ENCODE measurements at places on chromosomes 7 and 10.

DNA sequence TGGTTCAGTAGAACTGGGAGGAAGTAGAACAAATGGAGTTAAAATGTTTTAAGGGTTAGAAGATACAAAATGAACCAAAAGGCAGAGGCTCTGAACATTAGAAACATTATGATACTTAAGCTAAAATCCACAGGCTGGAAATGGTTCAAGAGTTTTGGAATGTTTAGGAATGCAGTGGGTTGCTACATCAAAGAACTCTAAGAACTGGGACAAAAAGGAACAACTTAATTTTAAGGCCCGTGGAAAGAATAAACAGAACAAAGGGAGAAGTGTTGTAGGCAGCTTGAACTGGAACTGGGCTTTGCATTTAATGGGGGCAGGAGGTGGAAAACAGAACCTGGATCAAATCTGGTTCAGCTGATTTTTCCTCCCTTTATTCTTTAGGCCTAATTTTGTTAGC is 3.5 kb upstream of the C7orf25 start:
- DNase-seq, result no peak

- no peak for DNase-seq
Observed at GRCh38 chr10:52011118-52011517, 303.0 kb upstream of the DKK1 start.

- DNase-seq, result no peak
Observed at GRCh38 chr10:76206797-76207352, 775.5 kb downstream of the LRMDA start.

DNA sequence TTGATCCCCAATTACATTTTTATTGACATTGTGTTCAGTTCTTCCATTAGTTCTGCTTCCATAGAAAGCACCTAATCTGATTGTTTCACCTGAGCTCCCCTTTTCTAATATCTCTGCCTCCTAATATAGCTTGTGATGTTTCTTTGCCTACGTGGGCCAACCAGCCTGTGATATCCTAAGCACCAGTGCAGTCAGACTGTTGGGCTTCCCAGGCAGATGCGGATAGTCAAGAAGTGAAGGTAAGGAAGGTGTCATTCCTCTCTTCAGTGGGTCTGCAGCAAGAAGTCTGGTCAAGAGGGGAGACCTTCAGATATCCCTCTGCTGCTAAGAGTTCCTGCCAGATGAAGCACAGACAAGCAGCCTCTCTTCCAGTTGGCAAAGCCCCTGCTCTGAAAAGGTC is 16.2 kb upstream of the DGKI start:
- DNase-seq, result no peak

DNA sequence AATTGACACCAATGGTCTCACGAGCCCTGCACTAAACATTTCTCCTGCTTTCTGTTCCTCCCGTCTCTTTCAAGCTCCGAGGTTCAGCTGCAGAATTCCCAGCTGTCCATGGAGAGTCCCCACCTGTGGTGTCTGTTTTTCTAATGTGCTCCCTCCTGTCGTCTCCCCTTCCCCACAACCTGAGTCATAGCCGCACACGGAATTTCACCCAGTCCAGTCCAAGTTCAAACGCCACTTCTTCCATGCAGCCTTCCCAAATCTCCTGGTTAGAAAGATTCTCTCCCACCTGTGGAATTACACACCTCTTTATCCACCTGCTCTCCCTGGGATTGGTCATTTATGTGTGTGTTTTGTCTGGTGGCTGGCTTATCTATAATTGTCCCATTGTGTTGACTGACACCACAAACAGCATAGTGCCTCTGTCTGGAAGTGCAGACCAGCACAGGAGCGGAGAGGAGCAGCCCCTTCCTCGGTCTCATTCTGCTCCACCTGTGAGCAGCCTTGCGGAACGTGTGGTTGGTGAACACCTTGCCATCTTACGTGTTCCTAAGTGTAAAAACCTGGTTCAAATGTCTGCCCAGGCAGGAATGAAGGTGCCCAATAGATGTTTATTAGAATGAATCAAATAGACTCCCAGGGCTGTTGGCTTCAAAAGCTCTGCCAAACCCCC is 3.3 kb upstream of the DIP2C start:
- DNase-seq, result no peak

GRCh38 chr10:125093199-125093973 is 67.0 kb downstream of the CTBP2 start:
- DNase-seq, result no peak

DNA sequence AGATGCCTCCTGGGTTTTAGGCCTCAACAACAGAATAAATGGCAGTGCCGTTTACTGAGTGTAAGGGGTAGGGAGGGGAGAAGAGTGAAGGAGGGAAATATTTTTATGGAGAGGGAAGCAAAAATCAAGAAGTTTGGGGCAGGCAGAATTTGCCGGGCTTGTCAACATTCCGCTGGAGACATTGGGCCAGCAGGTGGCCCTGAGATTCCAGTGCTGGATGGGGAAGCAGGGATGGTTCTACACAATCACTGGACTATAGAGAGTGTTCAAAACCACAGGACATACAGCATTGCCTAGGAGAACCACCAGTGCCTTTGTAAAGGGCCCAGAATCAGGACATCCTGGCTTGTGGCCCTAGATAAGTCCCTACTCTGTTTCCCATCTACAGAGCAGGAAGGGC is 598.6 kb upstream of the MGMT start:
- DNase-seq, result no peak

DNA sequence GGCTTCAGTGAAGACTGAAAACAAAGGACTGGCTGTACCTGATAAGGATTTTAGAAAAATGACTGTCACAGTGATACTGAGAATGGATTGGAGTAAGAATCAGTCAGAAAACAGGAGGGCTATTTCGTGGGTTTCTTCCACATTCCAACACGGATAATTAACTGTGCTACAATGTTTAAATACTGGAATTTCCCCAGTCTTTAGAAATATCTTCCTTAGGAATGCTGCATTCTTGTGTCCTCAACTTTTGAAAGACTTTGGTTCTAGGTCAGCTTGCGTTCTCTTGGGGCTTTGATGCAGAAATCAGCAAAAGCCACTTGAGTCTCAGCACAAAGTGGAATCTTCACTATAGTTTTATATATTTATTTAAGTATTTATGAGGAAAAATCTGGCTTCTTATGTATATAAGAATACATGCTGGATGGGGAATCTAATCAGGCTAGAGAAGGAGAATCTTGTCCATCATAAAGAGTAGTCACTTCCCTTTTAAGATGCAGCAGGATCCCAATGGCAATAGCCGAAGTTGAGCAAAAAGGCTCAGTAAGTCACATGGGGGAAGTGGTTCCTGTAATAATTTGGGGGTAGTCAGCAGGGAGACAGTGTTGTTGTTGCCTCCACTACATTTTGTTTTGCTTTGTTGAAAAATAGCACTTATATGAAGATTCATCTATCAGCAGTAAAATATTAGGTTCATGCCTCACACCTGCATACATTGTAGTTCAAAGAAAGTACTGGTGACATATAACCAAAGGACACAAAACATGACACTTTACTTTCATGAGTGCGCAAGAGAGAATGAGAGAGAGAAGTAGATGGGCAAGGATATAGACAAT is 86.0 kb downstream of the CH25H start:
- DNase-seq, result no peak

GRCh38 chr7:45624392-45624760 is 50.2 kb downstream of the ADCY1 start:
- no peak for DNase-seq

DNA sequence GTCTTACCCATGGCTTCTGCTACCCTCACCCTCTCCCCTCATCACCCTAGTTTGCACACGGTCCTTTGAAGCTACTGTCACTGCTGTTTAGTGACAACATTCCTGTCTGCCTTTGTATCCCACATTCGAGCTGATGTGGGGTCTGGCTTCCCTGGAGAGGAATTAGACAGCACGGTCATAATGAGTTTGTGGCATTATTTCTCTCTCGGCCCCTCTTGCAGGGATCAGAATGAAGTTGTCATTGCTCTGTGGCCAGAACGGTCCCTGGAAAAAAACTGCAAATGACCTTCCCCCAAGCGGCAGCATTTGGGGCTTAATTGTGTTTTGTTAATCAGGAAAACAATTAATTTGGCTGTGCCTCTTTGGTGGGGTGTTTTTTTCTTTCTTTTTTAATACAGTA is 317.2 kb upstream of the PODXL start:
- DNase-seq, result no peak

DNA sequence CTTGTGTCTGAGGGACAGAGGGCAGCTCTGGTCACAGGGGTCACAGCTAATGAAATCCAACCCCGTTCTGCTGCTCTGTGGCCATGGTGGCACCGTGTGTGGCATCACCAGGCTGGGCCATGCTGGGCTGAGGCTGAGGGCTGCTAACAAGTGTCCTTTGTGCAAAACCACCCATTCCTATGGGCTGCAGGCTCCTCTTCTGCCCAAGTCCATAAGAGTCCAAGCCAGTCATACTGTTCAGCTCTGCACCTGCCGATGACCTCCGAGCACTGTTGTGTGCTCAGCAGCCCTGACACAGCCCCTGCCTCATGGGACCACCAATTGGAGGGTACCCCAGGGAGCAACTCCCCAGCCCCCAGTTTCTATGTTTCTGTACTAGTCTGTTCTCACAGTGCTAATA is 133.1 kb downstream of the WDR11 start:
- DNase-seq, result no peak

GRCh38 chr7:136230210-136230609 is 253.1 kb upstream of the MTPN start:
- no peak for DNase-seq

DNA sequence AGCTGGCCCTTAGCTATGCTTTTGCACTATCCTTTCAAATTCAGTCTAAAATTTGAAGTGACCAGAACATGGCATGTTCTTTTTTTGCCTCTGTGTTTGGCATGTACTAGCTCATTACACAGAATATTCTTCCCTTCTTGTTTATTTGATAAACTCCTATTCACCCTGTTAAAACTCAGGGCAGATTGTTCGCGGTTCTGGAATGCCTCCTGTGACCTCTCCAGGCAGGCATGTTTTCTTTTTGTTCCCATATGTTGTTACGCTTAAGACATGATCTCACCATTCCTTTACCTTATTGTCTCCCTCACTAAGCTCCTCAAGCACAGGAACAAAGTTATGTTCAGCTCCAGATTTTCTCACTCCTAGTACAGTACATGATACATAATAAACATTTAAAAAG is 181.7 kb downstream of the CCSER2 start:
- DNase-seq, result no peak

DNA sequence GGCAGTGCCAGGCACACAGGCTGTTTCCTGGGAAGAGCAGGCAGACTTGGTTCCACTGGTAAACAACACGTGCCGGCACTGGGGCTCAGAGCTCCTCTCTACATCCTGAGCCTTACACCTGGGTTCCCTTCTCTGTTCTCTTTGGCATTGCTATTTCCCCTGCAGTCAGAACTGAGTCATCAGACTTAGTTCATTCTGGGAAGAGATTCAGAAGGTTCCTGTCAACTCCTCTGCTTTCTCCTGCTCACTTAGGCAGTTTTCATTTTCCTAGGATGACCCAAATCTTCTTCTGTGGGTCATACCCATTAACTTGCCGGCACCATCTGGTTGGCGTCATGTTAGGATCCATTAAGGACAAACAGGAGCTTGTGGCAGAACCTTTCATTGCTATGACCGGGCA is 33.4 kb upstream of the LRRC18 start:
- no peak for DNase-seq
